ENCODE measurements at places on chromosomes 2 and 18.

GRCh38 chr2:60492548-60492947 is 60.9 kb downstream of the BCL11A start:
- no peak for DNase-seq

- DNase-seq, result no peak
These were observed 205.3 kb downstream of the LRP1B start for GRCh38 chr2:141925511-141925910.

GRCh38 chr2:47288864-47289263 is 114.1 kb upstream of the MSH2 start:
- no peak for DNase-seq

DNA sequence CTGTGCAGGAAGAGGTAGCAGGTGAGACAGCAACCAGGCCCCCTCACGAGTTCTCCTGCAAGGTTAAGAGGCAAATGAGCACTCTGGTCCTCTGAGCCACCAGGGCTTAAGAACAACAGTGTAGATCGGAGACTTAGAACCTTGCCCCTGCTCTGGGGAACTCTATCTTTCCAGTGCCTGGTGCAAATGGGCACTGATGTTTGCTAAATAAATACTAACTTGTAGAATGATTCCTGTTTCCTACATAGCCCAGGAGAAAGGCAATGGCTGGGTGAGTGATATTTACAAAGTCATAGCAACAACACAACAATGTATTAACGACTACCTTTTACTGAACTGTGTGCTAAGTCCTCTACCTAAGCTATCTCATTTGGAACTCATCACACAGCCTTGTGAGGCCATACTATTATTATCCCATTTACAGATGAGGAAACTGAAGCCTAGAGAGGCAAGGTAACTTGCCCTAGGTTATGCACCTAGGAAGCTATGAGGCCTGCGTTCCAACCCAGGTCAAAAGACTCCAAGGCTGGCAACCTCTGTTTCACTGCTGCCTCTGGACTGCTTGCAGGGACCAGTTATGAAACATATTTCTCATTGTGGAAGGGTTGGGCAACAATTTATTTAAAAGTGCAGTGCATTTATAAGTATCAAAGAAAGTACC is 4.3 kb downstream of the ATP8B1 start:
- no peak for DNase-seq

DNA sequence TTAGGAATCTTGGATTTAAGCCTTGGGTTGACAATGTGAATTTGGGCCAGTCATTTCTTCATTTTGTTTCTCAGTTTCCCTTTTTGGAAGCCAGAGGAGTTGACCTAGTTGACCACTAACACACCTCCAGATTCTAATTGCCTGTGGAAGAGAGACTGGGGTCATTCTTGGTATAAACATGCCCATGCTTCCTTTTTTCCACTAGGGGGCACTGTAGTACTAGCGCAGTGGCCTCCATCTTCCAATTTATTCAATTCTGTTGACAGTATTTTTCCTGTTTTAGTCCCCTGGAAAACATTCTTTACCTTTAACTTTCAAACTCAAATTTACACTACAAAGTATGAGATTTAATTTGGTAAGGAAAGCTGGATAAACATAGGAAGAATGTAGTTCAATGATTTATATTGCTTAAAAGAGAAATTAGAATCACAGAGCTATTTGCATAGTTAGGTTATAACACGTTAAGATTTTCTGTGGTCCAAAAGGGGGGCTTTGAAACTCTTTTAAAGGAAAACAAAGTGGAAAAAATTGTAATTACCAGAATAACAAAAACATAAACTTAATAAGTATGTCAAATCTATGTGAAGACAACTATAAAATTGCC is 57.5 kb upstream of the AGPS start:
- DNase-seq, result no peak

- DNase-seq, result no peak
These were observed 5.1 kb downstream of the C18orf32 start for GRCh38 chr18:49481907-49482306.

All from omental fat pad (tissue), 4 donors.